Lung (tissue), 17 donors: ENCODE measurements at places on chromosomes 4 and X. TPM values are rescaled to one million over a fixed set of nuclear protein-coding genes. Genes with fewer than 3 reads are reported as not detected.

The TRIM75 gene
- not detected for polyA plus RNA-seq

The TMEM185A gene
- polyA plus RNA-seq, result 11.3 TPM

The TCEAL6 gene
- not detected for polyA plus RNA-seq

The SLIT2 gene
- polyA plus RNA-seq, result 8.8 TPM

The MND1 gene
- polyA plus RNA-seq, result 4.4 TPM

The SERTM2 gene
- polyA plus RNA-seq, result 0.03 TPM

The PPP1R3F gene
- 3.0 TPM for polyA plus RNA-seq

The FAAH2 gene
- 8.1 TPM for polyA plus RNA-seq

The TMPRSS11B gene
- polyA plus RNA-seq, result not detected

The SOX3 gene
- not detected for polyA plus RNA-seq

The NPNT gene
- polyA plus RNA-seq, result 140 TPM
